T-helper 9 cell (primary cell): ENCODE measurements at places on chromosomes 7 and 10.

- DNase-seq, result no peak
Observed at GRCh38 chr7:30427296-30428070, 51.1 kb downstream of the NOD1 start.

- DNase-seq, result no peak
Observed at GRCh38 chr7:12747687-12748306, 60.4 kb downstream of the ARL4A start.

DNA sequence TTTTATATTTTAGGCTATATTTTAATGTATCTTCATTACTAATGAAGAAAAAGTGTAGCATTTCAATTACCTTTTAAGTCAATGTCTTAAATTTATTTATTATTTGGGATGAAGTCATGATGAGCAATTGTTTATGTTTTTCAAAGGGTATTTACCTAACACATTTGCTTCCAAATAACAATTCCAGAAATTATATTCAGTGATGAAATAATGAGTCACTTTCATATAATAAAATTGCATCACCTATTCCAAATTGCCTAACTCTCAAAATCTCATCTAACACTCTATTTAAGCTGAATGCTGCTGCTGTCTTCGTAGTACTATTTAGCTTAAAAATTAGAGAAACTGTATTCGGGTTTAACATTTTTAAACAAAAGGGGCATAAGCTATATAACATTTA, 97.7 kb downstream of the PRKG1 start:
- no peak for DNase-seq

- DNase-seq, result no peak
Observed at GRCh38 chr7:41010967-41011366, 691.9 kb downstream of the INHBA start.

DNA sequence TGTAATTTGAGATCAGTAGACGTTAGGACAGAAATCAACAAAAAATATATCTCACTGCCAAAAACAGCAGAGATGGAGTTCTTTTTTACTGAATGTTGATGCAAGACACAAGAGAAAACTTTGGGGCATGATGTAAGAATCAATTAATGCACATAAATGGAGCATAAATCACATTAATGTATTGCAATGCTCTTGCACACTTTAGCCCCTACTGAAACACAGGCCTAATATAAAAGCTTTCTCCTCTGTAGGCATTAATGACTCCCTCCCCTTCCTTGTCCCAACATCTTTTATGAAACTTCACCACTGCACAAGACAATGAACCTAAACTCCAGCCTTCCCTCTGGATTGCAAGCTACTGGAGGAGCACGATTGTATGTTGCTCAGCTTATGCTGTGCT, 58.8 kb downstream of the CACNA2D1 start:
- DNase-seq, result no peak

- no peak for DNase-seq
Observed at GRCh38 chr7:128362670-128363069, 1.2 kb upstream of the PRRT4 start.

- DNase-seq, result no peak
Observed at GRCh38 chr10:71255808-71256660, 43.7 kb downstream of the UNC5B start.

GRCh38 chr10:18400201-18400905, 251.0 kb downstream of the NSUN6 start:
- no peak for DNase-seq

DNA sequence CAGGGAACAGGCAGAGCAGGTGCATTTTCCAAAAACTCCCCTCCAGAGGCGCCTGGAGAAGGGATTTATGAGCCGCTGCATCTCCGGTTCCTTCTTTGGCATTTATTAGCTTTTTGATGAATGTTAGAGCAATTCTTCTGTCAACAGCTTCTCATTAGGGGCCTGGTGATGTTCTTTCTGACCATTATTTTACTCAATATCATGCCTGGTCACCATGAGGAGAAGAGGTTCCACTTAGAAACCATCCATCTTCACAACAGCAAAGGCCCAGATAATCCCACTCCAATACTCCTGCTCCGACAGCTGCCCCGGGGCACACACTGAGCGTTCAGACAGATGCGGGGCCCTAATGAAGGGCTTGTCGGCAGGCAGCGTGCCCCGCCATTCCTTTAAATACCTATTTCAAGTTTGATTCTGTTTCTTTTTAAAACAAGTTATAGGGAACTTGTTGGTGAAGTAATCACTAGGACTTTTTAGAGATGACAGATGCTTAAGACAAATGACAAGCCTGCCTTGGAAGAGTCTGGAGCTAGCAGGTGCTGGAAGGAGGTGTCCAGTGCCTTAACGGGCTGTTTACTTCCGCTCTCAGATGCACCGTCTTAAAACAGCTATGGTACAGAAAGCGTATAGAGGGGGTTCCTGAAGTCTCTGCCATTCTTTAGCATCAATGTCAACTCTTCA, 31.7 kb downstream of the ECHDC3 start:
- DNase-seq, result no peak

DNA sequence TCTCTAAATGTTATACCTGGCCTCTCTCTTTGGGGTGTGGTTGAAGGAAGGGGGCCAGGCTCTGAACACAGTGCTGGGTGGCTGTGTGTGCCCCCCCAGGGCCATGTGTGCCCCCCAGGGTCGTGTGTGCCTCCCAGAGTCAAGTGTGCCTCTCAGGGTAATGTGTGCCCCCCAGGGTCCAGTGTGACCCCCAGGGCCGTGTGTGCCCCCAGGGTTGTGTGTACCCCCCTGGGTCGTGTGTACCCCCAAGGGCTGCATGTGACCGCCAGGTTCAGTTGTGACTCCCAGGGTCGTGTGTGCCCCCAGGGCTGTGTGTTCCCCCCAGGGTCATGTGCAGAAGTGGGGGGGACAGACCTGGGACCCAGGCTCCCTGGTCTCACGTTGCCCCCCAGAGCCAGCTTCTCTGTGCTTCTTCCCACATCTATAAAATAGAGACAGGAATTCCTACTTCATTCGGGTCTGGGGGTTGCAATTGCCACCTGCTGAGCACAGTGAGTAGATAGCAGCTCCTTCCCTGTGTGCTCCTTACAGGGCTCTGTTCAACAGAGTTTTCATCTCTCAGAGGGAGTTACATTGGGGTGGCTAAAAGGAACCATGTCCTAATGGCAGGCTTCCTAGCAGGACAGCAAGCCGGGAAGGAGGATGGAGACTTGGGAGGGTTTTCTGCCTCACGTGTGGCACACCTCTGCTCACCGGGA, 40.7 kb upstream of the AQP1 start:
- no peak for DNase-seq

DNA sequence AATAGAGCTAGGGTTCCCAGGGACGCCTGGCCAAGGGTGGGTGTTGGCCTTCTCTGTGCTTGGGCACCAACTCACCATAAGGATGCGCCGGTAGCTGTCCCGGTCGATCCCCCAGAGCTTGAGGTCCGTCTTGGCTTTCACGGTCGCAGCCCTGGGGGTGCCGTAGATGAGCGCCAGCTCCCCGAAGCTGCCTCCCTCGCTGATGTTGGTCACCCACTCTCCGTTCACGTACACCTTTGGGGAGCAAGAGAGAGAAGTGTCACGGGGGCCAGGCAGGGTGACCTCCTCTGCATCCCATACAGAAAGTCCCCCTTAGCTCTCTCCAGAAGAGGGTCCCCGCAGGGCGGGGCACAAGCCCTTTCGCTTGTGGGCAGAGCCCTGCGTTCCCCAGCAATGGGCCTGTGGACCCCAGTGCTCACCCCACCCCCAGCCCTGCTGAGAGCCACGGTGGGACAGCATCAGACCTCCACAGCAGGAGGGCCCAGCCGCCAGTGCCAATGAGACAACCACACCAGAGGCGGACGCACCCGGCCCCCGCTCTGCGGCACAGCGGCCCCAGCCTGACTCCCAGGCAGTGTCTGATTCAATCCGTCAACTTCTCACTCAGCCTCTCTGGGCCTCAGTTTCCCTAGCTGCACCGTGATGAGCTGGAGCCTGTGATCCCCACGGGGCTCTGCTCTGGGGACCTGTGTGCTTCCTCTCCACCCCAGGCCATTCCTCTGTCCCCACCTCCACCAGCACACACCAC, 76.6 kb upstream of the PDGFA start:
- DNase-seq, result no peak

GRCh38 chr7:13874783-13875182, 114.7 kb downstream of the ETV1 start:
- DNase-seq, result no peak
